K562 (cell line): ENCODE measurements at places on chromosomes 7 and 10.

- no peak for DNase-seq
Observed at GRCh38 chr7:150903606-150904005, 51.3 kb downstream of the AOC1 start.

DNA sequence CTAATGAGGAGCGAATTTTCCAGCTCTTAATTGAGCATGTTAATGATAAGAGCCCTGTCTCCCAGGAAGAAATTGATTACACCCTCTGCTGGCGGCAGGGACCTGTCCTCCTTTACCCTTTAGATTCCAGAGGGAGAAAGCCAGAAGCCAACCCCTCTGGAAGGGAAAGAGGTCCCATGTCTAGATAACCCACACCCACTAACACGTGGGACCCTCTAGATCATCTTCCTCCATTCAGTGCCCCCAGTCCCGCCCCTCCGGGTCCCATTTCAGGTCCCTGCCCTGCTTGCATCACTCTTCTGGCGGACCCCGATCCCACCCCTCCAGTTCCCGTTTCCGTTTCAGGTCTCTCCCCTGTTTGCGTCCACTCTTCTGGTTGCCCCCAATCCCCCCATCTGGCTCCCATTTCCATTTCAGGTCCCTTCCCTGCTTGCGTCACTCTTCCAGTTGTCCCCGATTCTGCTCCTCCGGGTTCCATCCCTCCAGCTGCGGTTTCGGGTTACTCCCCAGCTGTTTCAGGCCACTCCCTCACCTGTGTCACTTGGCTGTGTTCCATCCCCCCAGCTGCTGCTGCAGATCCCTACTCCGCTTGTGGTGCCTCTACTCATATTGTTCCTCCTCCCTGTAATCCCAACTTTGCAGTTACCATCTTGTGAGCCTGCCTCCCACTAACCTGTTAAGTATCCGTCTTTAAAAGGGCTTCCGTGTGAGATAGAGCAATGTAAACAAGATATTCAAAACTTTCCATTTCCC, 202.4 kb downstream of the SH2D4B start:
- DNase-seq = peak; percentile 38

DNA sequence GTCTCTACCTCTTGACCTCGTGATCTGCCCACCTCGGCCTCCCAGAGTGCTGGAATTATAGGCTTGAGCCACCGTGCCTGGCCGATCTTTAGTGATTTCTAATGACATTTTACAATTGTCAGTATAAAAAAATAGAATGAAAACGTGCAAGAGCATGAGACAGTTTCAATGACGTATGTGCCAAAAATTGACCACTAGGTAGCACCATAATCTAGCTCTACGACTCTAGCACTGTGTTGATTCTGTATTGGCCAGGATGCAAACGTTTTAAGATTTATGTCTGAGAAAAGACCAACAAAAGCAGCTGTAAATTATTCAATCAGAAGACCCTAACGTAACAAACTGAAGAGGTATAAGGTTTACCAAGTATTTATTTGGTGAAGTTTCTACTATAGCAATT, 25.4 kb upstream of the EXOC6 start:
- DNase-seq = no peak

DNA sequence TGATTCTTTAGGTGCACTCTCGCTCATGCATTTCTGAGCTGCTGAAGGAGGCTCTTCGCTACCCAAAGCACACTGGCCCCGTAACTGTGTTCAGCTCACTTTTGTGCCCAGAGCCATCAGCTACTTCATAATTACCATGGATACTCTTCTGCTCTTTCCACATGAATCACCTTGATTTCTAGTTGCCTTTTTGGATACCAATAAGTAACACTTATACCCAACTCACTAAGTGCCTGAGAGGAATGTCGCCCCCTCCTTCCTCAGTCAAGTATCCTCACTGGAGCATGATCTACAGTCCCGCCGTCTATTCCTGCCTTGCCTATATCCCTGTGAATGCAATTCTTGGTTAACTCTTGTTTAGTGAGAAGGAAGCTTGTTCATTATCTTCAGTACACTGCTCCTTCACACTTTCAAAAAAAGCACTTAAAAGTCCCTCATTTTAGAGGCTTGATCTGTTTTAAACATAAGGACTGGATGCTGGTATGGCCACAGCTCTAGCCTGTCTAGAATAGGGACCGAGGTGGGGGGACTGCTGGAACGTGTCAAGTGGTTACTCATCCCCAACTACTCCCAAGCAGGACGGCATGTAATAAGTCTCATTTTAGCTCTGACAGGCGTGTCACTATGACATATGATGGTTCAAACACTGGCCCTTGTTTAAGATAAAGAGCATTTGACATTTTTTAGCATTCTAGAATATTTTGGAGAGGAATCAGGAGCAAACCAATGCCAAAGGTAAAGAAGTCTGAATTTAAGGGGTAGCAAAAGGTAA, 23.7 kb downstream of the SVIL start:
- no peak for DNase-seq

- DNase-seq = no peak
Observed at GRCh38 chr7:117623606-117624005, 143.8 kb downstream of the CFTR start.

GRCh38 chr10:29968585-29968984, 90.8 kb downstream of the JCAD start:
- no peak for DNase-seq

GRCh38 chr7:66958538-66959350, 36.6 kb downstream of the SBDS start:
- DNase-seq = no peak

DNA sequence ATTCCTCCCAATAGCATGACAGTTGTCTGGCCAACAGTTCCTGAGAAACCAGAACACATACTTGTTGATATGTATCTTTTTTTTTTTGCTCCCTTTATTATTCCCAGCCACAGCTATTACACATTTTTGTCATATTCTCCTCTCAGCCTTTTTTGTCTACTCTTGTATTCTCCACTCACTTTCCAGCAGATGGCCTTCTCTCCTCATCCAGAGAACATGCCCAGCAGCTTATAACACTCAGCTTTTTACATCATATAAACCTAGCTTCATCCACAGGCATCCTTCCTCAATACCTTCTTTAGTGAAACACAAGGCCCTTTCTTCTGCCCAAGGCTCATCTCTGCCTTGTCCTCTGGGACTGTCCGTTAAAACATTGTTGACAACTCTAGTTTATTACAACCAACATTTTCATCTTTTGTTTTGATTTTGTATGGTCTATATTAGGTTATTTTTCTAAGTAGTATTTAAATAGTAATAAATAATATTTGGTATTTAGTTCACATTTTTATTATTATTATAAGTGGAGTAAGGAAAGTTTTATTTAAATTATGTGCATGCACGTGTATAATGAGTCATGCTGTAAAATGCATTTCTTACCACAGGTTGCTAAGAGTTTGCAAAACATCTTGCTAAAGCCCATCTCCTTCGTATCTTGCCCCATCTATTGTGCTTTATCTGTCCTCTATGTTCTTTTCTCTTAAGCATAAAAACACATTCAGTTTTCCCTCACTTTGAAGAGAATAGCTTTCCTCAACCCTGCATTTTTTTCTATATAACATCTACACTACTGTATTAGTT, 101.5 kb downstream of the ORC5 start:
- no peak for DNase-seq

DNA sequence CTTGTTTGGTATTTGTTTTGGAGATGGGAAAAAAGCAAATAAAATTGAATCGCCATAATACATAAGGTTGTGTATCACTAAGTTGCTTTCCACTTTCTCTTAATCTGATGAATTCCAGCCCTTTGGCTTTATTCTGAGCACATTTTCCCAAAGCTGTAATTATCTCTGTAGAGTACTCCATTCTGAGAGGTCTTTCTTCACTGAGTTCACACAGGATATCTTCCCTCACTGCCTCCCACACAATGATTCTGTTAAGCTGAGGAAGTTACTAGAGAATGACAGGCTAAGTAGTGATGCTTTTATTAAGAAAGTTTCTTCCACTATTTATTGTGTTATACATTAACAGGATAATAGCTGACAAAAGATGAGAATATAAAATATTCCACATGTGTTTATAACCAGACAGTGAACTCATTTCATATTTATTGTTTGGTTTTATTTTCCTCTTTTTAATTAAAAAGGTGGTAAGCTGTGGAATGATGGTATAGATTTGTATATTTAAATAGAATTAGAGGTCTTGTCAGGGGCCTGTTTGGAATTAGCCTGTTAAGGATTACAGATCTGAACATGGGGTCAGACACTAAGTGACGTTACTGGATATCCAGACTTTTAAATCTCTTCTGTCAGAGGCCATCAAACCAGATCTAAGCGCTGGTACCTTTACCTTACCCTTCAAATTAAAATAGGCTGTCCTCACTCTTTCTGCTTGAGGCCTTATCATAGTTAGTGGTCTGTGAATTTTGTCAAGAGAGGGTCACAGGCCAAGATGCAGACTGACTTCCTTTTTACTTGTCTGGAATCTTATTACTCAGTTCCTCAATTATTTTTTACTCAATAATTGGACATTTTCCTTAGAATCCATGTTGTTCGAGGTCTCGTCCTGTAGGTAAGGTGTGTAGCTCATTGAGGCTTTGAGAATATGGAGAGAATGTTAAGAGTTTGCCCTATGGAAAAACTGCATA, 8.4 kb downstream of the PLXDC2 start:
- no peak for DNase-seq

- DNase-seq = peak; percentile 88
Observed at GRCh38 chr7:101094791-101095375, 9.6 kb downstream of the TRIM56 start.

- DNase-seq = no peak
Observed at GRCh38 chr10:28298951-28299350, 3.9 kb downstream of the MPP7 start.

- DNase-seq = no peak
Observed at GRCh38 chr7:9028012-9028411, 594.6 kb downstream of the NXPH1 start.

- DNase-seq = peak; percentile 61
Observed at GRCh38 chr10:930625-931325, 730 bp downstream of the LARP4B start.

GRCh38 chr7:108403597-108404217, 52.5 kb downstream of the NRCAM start:
- no peak for DNase-seq

DNA sequence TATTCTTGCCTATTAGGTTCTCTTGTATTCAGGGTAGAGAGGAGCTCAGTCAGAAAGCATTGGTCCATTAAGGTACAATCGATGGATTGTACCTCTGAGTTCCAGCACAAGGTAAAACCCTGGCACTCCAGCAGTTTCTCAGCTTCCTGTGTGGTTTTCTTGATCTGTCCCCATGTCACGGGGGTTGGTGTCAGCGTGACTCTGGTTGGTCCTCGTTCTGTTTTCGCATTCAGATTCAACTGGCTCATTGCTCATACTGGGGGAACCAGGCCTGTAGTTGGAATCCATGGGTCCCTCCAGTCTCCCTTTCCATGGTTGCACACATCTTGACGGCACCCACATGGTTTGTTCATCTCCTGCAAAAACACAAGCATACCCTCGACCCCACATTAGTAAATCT, 32.7 kb upstream of the RASGEF1A start:
- DNase-seq = no peak

DNA sequence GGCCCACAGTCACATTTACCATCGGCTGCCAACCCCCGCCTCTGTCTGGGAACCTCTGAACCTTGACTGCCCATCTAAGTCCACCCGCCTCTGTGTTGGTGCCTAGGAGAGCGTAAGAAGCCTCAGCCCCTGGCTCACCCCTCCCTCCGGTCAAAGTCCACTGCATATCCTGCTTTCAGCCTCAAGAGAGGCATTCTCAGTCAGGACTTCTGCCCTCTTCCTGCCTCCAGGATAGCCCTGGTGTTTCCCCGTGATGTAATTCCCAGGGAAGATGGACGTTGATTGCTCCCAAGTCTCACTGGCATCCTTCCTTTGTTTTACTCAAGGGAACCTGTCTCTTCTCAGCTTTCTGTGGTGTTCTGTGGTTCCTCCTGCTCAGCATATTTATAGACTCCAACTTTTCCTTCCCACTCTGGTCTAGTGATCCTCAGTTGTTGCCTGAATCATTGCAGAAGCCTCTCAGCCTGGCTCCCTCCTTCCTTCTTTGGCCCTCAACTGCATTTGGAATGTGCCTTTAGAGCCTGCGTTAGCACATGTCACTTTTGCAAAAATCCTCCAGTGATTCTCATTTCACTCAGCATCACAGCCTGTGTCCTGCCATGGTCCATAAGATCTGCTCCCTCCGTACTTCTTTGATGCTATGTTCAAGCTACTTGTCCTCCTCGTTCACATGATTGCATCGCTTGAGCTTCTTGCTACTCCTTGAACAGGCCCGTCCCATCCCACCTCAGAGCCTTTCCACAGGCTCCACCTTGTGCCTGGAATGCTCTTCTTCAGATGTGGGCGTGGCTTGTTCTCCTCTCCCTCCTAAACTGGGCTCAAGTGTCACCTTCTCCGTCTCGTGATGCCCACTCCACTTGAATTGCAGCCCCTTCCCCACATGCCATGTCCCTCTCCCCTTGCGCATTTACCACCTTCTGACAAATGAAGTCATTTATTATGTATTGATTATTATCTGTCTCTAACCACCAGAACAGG, 124.2 kb downstream of the PLPP4 start:
- peak; percentile 9 for DNase-seq

GRCh38 chr7:85866540-85866939, 679.7 kb upstream of the SEMA3D start:
- DNase-seq = no peak

DNA sequence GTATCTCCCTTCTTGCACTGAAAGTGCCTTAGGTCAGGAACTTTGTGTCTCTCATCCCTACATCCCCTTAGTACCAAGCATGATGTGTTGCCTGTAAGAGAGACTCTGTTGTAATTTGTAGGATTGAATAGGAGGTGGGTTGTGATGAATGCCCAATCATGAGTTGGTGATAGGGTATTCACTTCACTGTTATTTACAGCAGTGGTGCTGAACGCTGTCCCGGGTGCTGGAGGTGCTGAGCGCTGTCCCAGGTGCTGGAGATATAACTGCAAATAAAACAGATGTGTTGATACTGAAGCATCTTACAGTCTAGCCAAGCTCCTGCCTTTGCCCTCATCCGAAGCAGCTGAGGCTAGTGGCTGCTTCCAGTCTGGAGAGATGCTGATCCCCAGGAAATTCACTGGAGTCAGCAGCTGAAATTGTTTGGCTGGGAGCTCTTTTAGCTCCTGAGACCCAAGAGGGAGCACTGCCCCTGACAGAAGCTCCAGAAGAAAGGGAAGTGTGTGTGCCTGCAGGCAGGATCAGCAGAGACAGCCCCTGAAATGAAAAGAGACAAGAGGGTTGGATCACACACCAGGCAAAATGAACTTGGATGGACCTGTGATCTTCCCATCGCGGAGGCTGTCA, 183.4 kb downstream of the SORCS3 start:
- DNase-seq = peak; percentile 1

DNA sequence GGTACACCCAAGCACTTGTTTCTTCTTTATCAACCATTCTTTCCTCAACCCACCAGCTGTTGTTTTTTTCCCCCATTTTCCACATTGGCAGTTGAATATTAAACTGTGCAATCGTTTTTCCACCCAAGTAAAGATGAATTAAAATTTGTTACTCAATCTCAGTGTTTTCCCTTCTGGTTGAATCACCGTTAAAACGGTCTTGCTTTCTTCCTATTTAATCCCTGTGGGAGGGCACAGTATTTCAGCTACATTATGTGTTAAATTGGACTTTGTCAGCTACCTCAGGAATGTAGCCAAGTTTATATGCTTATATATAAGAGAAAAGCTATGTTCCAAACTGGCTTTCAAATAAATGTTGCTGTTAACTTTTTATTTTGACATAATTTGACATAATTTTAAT, 19.9 kb downstream of the SLC35G1 start:
- DNase-seq = no peak

GRCh38 chr7:236967-237366, 44.6 kb downstream of the FAM20C start:
- no peak for DNase-seq
